ENCODE measurements at places on chromosomes 16 and 17.

- DNase-seq = no peak
Measured at GRCh38 chr16:65414284-65414984, 292.6 kb upstream of the CDH11 start.

DNA sequence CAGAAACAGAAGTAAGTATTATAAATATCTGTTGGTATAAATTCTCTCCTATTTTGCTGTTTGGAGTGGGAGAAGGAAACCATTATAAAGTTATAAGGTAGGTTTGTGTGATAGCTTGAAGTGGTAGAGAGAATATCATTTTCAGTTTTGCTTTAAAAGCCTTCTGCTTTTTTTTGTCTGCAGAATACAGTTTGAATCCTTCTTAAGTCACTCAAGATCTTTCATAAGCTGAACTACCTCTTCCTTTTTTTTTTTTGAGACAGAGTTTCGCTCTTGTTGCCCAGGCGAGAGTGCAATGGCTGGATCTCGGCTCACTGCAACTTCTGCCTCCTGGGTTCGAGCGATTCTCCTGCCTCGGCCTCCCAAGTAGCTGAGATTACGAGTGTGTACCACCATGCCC is 9.0 kb downstream of the ATAD5 start:
- no peak for DNase-seq

- DNase-seq = no peak
Measured at GRCh38 chr17:676965-677364, 37.7 kb downstream of the VPS53 start.

- DNase-seq = no peak
Measured at GRCh38 chr16:4120176-4120575, 3.9 kb upstream of the ADCY9 start.

GRCh38 chr17:82188001-82188961 is 24.4 kb downstream of the CCDC57 start:
- no peak for DNase-seq

- peak; percentile 51 for DNase-seq
Measured at GRCh38 chr16:88785106-88785924, at the start of gene PIEZO1. TSS of gene PIEZO1 (minus strand) at chr16:88785220. CDS start at chr16:88784964, 256 bp downstream.

- DNase-seq = no peak
Measured at GRCh38 chr17:72146371-72146770, 25.6 kb downstream of the SOX9 start.

DNA sequence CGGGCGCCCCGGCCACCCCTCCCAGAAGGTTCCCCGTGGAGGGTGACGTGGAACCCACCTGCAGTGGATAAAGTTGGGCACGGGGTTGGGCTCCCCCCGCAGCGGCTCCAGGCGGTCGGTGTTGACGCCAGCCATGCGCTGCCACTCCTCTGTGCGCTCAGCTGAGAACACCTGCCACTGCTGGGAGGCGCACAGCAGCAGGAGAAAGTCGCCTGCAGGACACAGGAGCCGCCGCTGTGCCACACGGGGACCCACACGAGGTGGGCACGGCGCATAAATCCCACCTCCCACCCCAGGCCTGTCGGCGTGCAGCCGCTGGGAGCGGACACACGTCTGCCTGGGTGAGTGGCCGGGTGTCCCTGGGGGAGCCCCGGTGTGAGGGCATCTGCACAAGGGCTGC is 20.7 kb downstream of the CTU2 start:
- no peak for DNase-seq

- DNase-seq = no peak
Measured at GRCh38 chr17:73738751-73739575, 94.7 kb upstream of the SDK2 start.

DNA sequence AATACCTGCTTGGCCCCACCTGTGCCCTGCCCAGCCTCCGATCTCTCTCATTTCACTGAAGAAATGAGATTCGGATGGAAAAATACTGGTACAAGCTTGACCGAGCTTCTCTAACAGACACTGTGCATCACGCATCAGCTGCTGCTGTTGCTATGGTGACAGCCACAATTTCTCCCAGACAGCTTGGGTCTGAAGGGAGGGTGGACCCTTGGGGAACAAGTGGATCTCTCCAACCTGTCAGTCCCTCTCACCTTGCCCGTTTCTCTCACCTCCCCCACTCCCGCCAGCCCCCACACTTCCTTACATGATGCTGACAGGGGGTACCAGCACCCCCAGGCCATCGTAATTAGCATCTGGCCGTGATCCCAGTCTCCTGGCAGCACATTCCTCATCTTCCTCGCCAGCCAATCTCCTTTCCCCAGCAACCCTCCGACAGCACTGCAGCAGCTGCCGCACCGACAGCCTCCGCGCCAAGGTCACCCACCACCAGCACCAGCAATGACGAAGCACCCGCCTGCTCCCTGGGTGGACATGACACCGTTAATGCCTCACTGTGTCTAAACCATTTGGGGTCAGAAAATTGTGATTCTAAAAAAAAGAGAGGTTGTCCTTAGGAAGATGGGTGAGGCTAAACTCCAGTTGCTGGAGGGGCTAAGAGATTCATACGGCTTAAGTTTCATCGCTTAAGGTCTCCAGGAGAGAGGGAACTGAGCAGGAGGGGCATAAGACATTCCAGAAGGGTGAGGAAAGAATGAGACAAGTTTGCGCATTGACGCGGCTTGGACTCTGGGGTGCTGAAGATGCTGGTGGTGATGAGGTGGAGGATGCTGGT is 58.6 kb upstream of the TNRC6A start:
- peak; percentile 99 for DNase-seq

All from Caki2 (cell line).